ENCODE measurements at places on chromosomes 1 and 21.

DNA sequence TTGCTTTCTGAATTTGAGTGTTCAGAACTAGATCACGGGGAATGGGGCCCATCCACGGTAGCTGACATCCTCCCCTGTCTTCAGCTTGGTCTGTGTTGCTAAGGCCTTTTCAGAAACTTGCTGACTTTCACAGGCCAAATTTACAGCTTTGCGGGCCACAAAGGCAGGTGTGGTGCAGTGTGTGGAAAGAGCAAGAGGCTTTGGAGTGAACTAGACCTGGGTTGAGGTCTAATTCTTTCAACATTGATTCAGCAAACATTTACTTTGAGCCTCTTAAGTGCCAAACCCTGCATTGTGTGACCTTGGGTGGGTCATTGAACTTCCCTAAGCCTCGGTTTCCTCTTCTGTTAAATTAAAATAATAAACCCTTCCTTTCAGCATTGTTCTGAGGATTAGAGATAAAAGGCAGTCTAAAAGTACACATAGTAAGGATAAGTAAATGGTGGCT is 24.3 kb downstream of the STPG1 start:
- peaks cover 5% of the 10 kb centered on the region for H3K4me1 ChIP-seq
- H3K27ac ChIP-seq = no peak overlapping the region
- no peaks in the 10 kb centered on the region for H3K27me3 ChIP-seq
- H3K36me3 ChIP-seq = no peaks in the 10 kb centered on the region

GRCh38 chr1:201751872-201752271 is 77.1 kb upstream of the IPO9 start:
- DNase-seq = no peak
- no peak overlapping the region for H3K4me3 ChIP-seq
- no peaks in the 10 kb centered on the region for H3K4me1 ChIP-seq
- no peak overlapping the region for H3K27ac ChIP-seq

DNA sequence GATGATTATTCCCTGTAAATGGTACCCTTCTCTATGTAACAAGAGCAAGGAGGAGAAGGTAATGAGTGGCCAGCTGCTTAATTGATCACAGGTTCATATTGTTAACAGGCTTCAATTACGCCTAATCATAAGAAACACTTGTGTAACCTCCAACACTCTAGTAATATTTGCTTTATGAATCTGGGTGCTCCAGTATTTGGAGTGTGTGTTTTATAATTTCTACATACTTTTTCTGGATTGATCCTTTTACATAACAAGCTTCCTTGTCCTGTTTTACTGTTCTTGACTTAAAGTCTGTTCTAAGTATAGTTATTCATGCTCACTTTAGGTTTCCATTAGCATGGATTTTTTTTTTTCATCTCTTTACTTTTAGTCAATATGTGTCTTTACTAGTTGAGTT is 984.2 kb downstream of the AMY1C start:
- H3K27me3 ChIP-seq = no peaks in the 10 kb centered on the region
- no peaks in the 10 kb centered on the region for H3K36me3 ChIP-seq
- no peak overlapping the region for H3K4me3 ChIP-seq
- H3K4me1 ChIP-seq = no peaks in the 10 kb centered on the region

DNA sequence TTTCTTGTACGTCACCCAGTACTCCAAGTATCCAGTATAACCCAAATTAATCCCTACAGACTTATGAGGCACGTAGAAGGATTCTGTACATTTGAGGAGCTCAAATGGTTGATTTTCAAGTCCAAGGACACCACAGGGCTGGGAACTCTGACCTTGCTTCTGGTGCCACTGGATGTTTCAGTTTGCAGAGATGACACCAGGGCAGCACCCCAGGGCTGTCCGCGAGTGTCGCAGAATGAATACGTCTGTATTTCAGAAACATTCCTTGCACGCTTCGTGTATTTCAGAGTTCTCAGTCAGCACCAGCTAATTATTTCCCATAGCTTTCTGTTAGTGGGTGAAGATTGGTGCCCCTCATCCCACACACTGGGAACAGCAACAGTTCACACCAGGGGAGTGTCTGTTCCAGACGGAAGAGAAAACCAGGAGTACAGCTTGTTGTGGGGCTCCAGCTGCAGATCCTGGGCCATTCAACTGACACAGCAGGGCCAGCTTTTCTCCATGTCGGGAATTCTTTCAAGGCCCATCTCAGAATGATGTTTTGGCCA is 159.2 kb downstream of the RHOU start:
- H3K27ac ChIP-seq = no peak overlapping the region
- no peak overlapping the region for H3K4me3 ChIP-seq
- no peak for DNase-seq
- no peaks in the 10 kb centered on the region for H3K27me3 ChIP-seq
